ENCODE measurements at places on chromosomes 16 and 17.

DNA sequence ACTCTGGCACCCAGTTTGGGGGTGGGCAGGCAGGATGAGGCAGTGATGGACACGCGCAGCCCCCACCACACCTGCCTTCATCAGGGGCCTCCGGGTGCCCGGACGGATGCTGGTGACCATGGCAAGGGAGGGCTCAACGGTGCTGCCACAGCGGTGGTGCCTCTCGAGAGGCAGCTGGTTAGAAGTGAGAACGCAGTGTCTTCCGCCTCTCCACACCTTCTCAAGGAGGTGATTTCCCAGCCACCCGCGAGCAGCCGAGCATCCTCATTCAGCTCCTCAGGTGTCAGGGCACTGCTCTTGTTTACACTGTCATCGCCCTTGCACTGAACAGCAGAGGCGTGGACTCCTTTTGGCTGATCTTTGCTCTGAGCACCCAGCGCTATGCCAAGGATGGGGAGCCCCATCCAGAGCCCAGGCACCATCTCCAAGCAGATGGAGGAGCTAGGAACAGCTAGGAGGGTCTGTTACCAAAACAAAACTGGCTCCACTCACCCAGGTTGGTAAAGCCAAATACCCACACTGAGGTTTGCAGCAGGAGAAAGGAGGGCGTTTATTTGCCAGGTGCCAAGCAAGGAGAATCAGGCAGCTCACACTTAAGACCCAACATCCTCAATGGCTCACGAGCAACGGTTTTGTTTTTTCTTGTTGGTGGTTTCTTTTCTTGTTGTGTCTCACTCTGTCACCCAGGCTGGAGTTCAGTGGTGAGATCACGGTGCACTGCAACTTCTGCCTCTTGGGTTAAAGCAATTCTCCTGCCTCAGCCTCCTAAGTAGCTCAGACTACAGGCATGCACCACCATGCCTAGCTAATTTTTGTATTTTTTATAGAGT is 174.3 kb upstream of the TNRC6C start:
- DNase-seq, result no peak

GRCh38 chr16:65624666-65625065 is 502.8 kb upstream of the CDH11 start:
- no peak for DNase-seq

DNA sequence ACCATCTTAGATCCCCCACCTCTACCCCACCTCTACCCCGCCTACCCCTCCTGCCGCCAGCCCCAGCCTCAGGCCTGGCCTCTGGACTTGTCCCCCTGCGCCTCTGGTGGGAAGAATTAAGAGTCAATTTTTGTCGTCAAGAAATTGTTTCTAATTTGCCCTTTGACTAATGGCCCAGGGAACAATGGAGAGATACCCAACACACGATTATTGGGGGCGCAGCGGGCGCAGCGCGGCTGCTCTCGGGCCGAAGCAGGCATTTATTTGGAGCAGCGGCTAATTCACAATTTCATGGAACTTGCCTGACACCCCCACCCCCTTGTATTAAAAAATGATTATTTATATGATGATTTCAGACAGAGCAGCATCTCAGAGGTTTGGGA is 4.4 kb upstream of the BAHCC1 start:
- no peak for DNase-seq

DNA sequence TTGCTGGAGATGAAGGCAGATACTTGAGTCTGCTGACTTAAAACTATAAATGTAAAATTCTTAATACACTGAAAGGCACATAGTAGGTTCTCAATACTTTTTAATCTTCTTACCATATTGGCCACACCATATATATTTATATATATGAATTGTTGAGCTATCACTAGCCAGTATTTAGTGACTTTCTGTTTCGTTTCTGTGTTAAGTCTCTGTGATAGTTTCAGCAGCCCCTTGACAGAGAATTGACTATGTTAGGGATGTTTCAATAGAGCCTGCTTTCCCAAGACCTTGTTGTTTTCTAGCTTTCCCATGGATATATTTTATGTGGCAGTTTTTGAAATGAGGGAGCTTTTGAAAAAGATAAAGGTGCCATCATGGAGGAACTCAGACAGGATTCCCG is 206.5 kb upstream of the GOT2 start:
- DNase-seq, result no peak

DNA sequence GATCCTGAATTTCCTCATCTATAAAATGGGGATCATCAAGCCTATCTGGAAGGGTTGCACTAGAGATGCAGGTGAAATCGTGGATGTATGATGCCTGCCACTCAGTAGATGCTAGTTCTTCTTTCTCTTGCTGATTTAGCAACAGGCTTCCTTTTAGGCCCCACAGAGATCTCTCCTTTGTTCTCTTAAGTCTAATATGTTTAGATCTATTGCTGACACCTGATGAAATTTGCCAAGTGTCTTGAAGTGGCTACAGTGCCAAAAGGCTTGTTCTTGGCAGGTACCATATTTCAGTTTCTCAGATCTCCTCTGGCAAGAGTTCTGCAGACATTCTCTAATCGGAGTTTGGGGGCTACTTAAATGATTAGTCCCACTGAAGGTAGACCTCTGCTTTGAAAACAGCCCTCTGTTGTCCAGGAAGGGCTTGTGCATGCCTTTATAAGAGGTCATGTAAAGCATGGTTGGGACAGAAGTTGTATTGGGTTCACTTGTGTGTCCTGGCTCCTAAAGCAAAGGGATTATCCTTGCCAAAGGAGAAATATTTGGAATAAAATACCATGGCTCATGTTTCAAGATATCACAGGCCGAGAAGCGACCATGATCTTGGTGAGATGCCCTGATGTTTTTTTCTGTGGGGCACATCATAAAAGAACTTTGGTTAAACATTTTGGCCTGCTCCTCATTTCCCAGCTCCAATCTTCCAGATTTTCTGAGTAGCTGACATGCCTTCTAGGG is 234.0 kb downstream of the MSI2 start:
- DNase-seq, result no peak
